Stimulated activated CD4-positive, alpha-beta T cell treated with anti-CD3 and anti-CD28 coated beads, Interleukin-15, amount 100 ng/mL, for 24 hours (primary cell): ENCODE measurements at places on chromosomes 1 and 21.

GRCh38 chr1:227732586-227733308 lies 2.4 kb downstream of the JMJD4 start:
- DNase-seq, result no peak

GRCh38 chr21:27528697-27529096 lies 561.8 kb upstream of the ADAMTS5 start:
- no peak for DNase-seq

DNA sequence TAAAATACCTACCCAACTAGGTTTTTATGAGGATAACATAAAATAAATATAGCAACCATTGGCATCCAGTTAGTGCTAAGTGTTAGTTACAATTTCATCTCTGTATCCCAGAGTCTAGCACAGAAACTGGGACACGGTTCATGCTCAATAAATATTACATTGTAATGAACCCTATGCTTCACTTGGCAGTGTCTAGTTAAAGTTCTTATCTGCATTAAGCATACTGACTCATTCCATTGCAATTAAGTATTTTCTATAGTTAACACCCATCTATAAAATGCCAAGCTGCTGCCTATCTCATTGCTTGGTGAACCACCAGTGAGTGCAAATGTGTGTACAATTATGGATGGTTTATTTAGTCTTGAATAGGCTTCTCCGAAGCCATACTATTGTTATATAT lies 15.2 kb downstream of the CHML start:
- DNase-seq, result no peak

- no peak for DNase-seq
Observed at GRCh38 chr1:146001709-146002108, 5.3 kb upstream of the TXNIP start.

DNA sequence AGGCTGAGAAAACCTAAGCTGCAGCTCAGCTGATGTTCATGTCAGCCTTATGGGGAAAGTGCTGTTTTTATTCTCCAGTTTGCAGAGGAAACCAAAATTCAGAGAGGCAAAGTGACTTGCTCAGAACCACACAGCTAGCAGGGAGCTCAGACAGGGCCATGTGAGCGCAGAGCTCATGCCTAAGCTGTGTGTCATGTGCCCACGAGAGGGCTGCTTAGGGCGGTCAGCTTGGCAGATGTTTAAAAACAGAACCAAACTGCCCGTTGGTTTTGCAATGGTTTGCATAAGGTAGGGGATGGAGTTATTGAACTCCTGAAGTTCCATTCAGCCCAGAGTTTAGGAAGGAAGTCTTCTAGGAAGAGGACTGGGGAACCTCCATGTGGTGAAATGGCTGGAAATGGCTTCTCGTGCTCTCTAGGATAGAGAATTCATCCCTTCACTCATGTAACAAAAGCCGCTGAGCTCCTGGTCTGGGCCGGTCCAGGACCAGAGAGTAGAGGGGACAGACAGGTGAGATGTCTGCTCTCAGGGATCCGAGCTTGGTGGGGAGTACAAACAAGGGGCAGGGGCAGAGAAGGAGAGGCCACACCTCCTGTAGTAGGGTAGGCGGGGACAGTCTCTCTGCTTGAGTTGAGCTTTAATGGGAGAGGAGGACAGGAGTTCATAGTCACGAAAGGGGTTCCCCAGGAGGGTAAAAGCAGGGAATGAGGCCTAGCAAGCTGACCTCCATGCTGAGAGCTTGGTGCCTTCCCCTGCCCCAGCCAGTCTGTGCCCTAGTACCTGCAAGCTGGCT lies 46.9 kb downstream of the ARHGEF10L start:
- no peak for DNase-seq

DNA sequence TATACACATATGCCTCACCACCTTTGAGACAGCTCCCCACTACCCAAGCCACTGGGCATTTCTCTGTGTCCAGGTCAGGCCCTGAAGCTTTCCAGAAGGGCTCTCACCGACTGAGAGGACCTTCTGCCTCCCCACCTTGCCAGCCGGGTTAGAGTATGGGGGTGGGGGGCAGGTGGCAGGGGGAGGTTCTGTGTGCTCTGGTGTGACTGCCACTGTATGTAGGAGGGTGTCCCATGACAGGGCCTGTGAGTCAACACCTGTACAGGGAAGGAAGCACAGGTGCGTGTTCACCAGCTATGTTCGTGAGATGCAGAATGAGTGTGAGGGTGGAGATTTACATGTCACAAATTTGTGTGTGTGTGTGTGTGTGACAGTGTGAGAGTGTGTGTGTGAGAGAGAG lies 7.0 kb downstream of the AHDC1 start:
- no peak for DNase-seq

DNA sequence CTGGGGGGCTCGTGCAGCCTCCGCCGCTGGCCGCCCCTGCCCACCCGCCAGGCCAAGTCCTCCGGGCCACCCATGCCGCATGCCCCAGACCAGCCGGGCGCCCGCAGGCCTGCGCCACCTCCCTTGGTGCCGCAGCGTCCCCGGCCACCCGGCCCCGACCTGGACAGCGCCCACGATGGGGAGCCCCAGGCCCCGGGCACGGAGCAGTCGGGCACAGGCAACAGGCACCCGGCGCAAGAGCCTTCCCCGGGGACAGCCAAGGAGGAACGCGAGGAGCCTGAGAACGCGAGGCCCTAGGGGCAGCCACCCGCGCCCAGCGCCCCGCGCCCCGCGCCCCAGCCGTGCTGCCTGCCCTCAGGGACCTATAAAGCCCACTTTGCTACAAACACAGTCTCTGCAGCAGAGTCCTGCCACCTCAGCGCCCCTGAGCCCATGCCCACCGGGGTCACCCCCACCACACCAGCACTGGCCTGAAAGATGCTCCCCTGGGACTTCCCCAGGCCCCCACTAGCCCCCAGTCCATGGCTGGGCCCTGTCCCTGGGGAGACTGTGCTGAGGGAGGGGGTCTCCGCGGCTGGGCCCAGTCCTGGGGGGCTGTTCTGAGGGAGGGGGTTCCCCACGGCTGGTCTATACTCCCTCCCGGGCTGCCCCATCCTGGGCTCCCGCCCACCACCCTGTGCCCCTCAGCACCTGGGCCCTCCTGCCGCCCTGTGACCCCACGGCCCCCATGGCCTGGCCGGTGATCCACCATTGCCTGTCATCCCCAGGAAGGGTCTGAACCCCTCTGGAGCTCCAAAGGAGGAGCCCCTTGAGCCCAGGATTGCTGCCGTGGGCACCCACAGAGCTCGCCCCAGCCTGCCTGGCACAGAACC lies 8.6 kb downstream of the TNFRSF18 start:
- no peak for DNase-seq

DNA sequence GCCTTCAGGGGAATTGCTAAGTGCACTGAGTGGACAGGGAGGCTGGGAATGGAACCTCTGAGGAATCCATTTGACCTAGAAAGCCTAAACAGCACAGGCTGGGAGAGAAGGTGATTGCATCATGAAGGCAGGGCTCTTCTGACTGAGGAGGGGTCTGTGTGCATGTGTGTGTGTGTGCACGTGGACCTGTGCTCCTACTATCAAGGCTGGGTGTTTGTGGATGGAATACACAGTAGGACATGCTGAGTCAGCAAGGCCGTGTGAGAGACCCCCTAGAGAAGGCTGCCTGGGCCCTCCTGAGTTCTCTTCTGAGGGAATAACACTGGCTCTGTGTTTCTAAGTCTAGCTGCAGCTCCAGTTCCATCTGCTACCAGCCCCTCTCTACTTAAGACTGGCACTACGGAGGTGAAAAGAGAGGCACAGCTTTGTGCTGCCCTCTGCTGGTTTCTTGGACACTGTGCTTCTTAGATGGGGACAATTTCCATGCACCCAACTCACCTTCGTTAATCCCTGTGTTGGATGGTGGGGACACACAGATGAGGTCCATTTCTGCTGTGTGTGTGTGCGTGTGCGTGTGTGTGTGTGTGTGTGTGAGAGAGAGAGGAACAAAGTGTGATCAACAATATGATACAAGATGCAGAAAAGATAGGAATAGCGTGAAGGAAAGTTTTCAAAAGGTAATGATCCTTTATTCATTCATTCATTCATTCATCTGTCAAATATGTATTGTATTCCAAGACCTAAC lies 6.2 kb upstream of the EFCAB14 start:
- peak; percentile 69 for DNase-seq

DNA sequence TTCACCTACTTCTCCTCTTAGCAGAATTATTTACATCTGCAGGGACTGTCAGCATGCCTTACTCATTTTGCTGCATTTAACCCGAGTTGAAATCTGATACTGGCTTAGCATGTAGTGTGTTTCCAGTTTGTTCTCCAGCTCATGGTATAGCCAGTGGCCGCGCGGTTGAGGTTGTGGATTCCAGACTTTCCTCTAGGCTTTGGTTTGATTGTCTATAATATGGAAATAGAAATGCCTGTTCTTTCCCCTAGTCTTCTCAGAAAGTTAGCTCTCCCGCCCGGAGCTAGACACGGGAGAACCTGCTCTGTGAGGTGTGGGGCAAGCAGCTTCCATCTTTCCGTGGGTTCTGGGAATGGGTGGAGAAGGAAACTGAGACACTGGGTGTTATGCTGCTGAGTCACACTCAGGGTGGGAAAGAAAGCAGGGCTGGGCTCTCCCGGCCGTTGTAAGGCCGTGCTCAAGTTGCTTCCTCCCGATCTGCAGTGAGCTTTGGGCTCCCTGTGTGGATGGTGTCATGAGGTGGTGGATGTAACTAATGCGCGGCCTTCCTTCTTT lies 206.8 kb upstream of the TMEM51 start:
- no peak for DNase-seq

- no peak for DNase-seq
Observed at GRCh38 chr1:167012570-167012969, 23.5 kb downstream of the MAEL start.

GRCh38 chr1:94734963-94735901 lies 84.9 kb upstream of the SLC44A3 start:
- DNase-seq, result peak; percentile 13

GRCh38 chr1:30750731-30751291 lies 6.8 kb downstream of the LAPTM5 start:
- DNase-seq, result no peak

- DNase-seq, result peak; percentile 51
Observed at GRCh38 chr21:34886240-34887104, 162.6 kb downstream of the RUNX1 start.

DNA sequence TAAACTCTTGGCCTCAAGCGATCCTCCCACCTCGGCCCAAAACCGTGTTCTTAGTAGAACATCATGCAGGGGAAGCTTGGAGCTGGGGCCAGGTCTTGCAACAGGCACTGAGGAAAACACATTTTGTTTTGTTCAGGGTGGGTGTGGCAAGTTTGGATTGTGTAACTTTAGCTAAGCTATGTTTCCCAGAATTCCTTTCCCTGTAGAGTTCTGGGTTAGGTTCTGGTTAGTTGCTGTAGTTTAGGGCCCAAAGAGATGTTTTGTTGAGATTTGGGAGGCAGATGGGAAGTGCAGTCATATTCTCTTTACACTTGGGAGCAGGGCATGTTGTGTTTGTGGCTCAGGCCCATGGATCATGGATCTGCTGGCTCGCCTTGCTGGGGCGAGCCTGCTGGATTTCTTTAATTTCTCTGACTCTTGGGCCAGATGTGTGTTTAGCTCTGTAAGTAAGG lies 24.0 kb downstream of the PLA2G5 start:
- no peak for DNase-seq

- DNase-seq, result no peak
Observed at GRCh38 chr1:93437976-93438605, 9.8 kb upstream of the FNBP1L start.

GRCh38 chr1:228371741-228372182 lies 34.9 kb downstream of the TRIM11 start:
- DNase-seq, result no peak

DNA sequence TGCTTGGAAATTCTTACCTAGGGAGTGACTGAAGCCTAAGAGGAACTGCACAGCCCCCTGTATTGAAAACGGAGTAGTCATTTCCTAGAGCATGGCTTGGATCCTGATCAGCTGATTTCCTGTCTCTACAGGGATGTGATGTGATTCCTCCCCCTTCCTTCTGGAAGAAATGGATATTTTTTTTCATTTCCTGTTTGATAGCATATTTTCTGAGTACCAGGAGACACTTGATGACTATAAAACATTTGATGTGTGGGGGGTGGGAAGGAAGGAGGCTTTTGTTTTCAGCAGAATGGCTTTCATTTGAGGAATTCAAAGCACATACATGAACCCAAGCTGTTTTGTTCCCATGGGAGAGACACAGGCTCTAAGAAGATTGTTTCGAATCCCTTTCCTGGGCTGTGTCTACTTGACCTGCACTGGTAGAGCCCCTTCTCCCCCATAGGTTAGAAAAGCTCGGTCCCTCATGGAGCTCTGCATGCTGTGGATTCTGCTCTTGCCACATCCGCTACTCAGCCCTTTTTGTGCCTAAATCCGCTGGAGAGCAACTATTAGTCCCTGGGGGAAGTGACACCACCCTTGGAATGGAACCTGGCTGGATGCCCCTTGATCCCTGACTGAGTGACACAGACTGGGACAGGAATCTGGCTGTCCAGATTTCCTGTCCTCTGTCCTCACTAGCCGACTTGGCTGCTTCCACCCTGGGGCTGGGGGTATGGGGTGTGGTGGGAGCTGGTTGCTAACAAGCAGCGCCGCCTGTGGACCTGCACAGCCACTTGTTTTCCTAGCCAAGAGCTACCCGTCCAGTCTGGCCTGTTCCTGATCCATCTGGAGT lies 71.8 kb upstream of the MACF1 start:
- DNase-seq, result no peak

DNA sequence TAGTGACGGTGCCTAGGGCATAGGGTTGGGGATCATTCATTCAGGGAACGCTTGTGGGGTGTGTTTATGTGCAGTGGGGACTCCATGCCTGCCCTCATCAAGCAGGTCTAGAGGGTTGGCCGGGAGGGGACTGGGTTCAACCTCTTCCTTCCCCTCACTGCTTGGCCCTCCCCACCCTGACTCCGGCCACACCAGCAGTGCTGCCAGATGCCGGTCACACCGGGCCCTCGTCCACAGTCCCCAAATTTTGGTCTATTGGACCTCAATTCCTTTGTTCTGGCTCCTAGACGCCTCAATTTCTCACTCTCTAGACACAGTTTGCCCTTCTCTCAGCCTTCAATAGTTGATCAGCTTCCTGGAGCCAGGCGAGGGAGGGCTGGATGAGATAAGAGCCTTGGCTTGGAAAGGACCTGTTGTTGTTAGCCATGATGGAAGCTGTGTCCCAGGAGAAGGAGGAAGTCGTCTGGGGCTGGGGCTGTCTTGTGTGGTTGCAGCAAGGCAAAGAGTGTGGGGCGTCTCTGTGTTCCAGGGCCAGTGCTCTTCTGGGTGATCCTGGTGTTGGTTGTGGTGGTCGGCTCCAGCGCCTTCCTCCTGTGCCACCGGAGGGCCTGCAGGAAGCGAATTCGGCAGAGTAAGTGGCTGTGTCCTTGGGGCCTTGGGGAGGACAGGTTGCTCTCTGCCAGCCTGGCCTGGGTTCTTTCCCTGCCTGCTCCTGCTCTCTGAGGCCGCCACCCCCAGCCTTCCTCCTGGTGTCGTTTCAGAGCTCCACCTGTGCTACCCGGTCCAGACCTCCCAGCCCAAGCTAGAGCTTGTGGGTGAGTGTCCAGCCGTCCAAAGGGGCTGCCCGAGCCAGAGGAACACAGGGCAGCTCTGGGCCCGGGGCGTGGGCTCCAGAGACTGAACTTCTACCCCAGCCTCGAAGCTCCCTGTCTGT lies 41.1 kb upstream of the TNFRSF1B start:
- no peak for DNase-seq
